ENCODE measurements at places on chromosomes 5 and 9. TPM values are rescaled to one million over a fixed set of nuclear protein-coding genes. Genes with fewer than 3 reads are reported as not detected.
A peak's percentile ranks its signal among the peaks of the same experiment; 100 is the strongest.

GRCh38 chr5:172160506-172160905 lies 27.5 kb downstream of the STK10 start:
- DNase-seq: no peak

DNA sequence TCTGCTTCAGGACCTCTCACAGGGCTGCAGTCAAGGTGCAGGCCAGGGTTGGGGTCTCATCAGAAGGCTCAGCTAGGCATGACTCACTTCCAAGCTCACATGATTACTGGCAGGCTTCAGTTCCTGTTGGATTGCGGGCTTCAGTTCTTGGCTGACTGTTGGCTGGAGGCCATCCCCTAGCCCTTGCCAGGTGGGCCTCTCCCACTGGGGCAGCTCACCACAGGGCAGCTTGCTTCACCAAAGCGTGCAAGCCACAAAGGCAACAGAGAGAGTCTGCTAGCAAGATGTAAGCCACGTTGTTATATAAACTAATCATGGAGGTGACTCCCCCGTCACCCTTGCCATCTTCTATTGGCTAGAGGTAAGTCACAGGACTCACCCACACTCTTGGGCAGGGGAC lies 14.4 kb downstream of the CPLX2 start:
- DNase-seq: no peak

DNA sequence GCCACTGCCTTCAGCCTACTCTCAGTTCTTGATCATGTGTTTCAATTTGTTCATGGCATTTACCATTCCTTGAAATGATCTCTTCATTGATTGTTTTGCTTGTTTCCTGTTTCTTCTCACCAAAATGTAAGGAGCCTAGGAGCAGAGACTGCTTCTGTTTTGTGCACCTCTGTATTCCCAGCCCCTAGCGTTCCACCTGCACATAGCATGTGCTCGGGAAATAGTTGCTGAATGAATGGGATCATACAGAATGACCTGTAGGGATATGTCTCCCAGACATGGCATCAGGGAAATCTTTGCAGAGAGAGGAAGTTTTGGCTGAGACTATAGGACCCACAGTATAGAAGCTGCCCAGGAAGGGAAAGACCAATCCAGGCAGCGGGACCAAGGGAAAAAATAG lies 6.2 kb upstream of the CERCAM start:
- DNase-seq: no peak

DNA sequence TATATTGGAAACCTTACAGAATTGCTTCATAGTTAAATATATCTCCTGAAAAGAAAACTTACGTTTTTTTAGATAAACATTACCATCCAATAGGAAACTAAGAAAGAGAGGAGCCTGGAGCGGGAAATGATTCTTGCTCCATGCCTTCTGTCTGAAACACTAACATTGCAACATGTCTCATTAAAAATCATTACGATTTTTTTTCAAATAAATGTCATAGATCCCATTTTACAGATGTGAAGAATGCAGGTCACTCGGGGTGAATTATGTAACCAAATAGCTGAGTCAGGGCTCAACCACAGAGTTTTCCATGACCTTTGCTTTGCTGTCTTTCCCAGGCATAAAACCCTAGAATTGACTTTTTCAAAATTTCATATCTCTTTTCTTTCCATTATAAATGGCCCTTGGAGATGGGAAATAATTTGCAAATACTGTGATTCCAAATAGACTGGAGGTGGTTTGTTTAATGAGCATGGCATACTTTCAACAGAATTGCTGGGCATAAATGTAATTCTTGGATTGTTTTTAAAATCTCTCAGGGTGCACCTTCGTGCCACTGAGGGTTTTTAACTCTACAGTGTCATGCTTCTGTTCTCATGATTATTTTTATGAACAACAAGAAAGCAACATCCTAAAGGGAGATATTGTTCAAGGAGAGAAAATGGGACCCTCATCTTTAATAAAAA lies 302.8 kb downstream of the EBF1 start:
- no peak for DNase-seq

DNA sequence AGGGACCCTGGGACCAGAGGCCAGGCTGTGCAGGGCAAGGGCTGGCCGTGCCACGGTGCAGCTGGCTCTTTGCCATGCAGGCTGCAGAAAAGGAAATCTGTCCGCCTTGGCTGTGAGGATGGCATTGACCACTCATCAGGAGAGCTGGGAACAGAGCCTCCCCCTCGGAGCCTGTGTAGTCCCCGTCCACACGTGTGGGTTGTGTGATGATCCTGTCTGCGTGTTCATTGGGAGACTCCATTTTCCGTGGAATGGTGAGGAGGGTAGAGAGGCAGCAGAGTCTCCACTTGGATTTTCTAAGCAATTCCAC lies 47.7 kb downstream of the EHMT1 start:
- DNase-seq: no peak

- peak; percentile 84 for DNase-seq
Observed at GRCh38 chr5:9547122-9547947, 1.5 kb upstream of the SEMA5A start.

DNA sequence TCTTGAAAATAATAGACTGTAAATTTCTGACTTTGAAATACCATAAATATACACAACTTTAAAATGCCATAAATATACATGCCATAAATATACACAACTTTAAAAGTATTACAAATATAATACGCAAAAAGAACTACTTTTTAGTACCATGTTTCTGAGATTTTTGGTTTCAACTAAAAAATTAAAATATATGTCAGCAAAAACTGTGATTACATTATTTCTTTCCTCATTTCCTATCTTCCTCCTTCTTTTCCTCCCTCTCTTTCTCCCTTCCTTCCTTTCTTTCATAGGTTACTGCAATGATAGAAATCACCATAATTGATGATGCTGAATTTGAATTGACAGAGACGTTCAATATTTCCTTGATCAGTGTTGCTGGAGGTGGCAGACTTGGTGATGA lies 200.5 kb downstream of the ADGRV1 start:
- no peak for DNase-seq

DNA sequence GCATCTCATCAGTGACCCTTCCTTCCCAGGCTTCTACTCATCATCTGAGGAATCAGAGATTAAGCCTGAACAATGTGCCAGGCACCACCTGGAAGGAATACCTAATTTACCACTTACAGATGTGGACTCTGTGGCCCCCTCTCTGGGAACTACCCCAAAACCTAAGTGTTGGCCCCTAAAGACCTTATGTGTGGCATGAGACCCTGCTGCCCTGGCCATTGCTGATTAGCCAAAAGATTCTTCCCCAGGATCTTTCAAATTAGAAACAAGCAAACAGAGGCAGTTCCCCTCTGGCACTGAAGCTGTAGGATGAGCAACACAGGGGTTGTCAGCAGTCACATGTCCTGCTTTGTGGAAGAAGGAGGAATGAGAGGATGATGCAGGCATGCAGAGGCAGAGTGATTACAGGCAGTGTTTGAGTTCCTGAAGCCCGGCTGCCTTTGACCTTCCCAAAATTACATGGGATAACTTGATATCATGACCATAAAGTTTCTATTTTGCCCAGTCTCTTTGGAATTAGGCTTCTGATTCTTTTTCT lies 10.6 kb downstream of the SPINK4 start:
- no peak for DNase-seq

The CLTB gene
- 57.1 TPM for polyA plus RNA-seq

The EPB41L4B gene
- polyA plus RNA-seq: 7.9 TPM

The ARL10 gene
- 11.4 TPM for polyA plus RNA-seq

The INSL6 gene
- 0.15 TPM for polyA plus RNA-seq

The DRD1 gene
- polyA plus RNA-seq: 0.05 TPM
